Stimulated activated CD4-positive, alpha-beta T cell treated with anti-CD3 and anti-CD28 coated beads, TNF-alpha, amount 100 ng/mL, for 4 hours (primary cell): ENCODE measurements at places on chromosomes 7 and 10.

- DNase-seq = no peak
Measured at GRCh38 chr7:19677180-19677579, 31.7 kb downstream of the POLR1F start.

DNA sequence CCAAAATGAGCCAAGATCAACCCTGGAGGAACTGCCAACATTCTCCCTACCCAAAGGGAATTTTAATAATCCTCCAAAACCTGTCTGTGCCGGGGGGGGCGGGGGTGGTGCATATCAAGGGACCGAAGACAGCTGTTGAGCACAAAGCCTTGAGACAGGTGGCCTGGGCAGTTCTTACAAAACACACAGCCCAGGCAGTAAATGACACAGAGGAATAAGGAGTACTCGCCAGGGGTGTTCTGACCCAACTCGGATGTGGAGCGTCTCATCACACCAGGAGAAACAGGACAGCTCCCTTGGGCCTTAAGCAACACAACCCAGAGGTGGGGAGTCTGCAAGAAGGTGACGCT is 35.6 kb downstream of the PLAC9 start:
- no peak for DNase-seq

DNA sequence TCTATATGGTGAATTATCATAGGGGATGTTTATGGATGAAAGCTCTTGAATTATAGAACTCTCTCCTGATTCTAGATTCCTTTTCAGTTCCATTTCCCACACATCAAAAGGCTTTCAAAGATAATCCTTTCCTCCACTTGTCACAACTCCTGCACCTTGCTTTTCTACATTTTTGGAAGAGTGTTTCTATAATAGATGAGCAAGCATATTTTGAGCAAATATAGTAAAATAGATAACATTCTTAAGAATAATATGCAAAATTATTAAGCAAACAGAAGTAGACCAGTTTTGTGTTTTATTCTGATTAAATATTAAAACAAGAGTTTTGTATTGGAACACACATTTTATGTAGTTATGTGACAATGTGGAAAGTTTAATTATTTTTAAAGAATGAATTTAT is 340.7 kb downstream of the EXOC4 start:
- DNase-seq = no peak

DNA sequence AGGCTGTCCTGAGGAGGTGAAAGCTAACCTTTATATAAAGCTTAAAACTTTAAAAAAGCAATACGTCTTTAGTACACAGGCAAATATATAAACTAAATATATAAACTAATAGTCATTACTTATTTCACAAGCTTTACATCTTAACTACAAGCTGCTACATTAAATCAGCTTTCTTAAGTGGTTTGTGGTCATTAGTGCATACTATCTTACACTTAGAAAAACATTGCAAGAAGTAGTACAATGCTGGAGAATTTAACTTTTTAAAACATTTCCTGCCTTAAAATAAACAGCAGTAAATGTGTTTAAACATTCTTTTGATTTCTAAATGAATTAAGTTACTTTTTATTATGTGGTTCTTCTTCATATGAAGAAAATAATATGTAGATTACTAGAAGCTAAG is 36.3 kb downstream of the MET start:
- no peak for DNase-seq

- no peak for DNase-seq
Measured at GRCh38 chr10:93235686-93236085, 162.0 kb downstream of the CYP26A1 start.

- DNase-seq = no peak
Measured at GRCh38 chr10:116833986-116834985, 15.0 kb upstream of the ENO4 start.

DNA sequence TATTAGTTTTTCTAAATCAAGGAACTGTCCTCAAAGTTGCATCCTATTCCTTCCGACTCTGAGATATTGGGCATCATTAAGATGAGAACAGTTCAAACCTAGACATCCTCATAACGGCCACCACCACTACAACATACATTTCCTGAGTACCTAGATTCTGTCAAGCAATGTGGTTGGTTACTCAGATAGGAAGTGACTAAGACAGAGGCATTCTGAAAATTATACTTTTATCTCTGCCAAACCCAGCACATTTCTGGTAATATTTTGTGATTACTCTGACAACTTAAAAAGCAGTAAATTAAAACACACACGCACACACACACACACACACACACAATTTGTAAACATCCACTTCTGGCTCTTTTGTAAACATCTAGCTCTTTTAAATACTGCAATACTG is 291.2 kb upstream of the MEOX2 start:
- DNase-seq = no peak

DNA sequence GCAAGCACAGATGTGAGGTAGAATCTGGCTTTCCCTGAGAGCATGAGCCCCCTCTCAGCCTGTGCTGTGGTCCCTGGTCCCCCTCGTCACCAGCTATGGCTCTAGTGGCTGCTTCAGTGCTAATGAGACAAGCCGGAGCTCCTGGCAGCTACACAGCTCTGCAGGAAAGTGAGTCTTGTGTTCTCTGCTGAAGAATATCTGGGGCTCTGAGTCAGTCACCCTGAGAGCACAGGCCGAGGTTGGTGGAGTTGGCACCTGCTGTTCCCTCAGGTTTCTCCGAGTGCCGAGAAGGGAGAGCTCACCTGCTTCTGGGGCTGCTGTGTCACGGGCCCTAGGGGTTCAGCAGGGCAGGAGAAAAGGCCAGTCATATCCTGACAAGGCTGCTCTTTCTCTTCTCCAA is 37.2 kb upstream of the GJD4 start:
- no peak for DNase-seq

GRCh38 chr10:95543459-95543858 is 17.7 kb downstream of the SORBS1 start:
- DNase-seq = no peak
